ENCODE measurements at places on chromosomes 3 and 15.

GRCh38 chr3:58585005-58585786 lies 8.0 kb upstream of the FAM107A start:
- no peak for DNase-seq

- no peak for DNase-seq
Observed at GRCh38 chr3:194994551-194994981, 276.4 kb downstream of the XXYLT1 start.

DNA sequence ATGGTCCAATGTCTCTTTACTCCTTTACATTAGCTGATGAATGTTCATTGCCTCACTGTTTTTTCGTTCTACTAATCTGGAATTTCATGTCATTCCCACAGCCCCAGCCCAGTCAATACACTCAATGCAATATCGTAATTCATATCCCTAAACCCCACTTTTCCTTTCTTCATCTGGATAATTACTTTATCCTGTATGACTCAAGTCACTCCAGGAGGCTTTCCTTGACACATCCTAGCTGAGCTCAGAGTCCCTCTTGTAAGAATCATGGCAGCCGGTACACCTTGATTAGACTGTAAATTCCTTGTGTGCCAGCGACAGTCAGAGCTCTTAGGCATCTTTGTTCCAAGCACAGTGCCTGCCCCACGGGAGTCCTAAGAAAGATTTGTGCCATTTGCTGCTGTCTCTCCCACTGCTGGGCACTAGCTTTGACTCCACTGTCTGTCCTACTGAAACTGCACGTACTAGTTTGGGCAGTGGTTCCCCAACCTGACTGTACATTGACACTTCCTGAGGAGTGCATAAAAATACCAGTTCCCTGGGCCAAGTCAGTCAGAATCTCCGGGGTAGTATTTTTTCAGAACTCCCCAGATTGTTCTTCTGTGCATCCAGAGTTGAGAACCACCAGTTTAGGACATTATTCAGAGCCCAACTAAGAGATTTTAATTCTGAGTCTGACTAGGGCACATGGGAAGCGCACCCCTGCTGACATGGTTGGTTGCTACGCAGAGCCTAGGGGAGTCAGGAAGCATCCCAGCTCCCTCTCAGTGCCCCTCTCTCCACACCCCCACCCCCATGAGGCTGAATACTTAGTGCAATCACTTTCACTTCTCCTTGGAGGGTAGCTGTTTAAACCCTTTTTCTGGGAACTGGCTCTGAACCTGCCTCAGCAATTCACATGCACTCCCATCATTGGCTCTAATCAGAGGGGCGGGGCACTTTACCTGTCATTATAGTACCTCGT lies 19.5 kb upstream of the C3orf70 start:
- no peak for DNase-seq

DNA sequence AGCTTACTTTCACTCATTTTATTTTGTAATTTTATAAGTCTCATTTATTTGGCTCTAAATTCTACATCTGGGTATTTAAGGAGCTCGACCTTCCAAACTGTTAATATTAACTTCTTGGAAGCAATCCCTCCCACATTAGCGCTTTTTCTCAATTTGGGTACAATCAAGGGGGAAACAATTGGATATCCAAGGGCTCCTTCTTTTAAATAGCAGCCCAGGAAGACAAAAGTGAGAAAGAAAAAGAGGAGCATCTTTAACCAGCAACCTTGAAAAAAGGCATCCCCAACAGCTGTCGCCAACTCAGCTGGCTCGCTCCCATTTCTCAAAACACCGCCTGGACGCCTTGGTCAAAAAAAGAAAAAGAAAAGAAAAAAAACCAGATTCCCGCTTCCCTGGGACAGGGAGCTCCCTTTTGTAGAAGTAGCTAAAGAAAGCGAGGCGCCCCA lies 873 bp downstream of the C3orf70 start:
- no peak for DNase-seq

- no peak for DNase-seq
Observed at GRCh38 chr3:43203022-43203421, 83.3 kb upstream of the SNRK start.

- DNase-seq = no peak
Observed at GRCh38 chr3:133925960-133926735, 30.5 kb upstream of the RAB6B start.

DNA sequence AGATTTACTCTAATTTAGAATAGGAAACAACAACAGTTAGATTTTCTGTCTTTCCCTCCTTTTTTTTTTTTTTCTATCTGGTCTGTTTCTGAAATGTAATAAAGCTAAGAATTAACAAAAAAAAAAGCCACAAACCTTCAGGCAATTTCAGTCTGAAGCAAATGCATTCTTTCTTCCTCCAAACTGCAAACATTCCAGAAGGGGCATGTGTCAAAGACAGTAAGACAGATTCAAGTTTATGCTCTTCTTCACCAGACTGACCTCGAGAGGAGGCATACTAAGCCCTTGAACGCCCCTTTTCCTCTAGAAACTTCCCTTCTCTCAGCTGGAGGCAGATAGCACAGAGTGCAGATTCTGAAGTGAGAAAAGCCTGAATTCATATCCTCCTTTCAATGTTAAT lies 654.6 kb upstream of the LMCD1 start:
- DNase-seq = no peak

DNA sequence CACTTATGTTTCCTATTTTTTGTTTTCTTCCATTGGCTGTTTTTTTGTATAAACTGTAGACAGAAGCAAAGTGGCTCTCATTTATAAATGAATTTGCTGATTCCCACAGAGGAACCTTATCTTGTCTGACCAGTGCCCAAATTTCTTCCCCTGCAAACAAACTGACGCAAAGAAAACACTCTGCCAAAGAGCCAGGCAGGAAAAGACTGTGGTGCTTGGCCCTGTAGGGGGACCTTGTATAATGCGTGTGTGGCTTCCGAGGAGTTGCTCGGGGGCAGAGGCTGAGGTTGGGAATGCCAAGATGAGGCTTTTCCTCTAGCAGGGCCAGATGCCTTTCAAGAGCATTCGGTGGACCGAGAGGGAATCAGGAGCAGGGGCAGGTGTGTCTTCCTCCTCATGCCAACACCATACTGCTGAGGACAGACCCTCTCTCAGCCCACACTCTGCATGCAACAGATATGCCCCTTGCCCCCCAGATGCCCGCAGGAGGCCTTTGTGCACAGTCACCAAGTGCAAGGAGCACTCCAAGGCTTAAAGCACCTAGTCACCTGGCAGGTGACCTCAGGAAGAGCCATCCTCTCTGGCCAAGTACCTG lies 104.3 kb upstream of the ABHD17C start:
- no peak for DNase-seq

DNA sequence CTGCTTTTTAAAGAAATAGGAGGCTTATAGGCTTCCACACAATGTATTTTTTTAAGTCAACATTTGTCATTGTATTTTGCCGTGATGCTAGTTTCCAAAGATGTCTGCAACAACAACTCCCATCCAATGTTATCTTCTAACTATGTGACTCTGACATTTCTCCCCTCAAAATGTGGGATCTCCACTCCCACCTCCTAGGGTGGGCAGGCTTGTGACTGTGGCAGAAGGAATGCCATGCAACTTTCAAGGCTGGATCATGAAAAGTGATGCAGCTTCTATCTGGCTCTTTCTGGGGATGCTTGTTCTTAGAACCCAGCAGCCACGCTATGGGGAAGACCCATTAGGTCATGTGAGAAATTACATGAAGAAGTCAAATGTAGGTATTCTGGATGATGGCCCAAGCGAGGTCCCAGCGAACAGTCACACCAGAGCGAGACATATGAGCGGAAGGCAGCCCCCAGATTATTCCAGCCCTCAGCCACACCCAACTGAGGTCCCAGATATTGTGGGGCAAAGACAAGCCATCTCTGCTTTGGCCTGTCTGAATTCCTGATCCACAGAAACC lies 124.3 kb downstream of the BDH1 start:
- no peak for DNase-seq

- no peak for DNase-seq
Observed at GRCh38 chr3:190558316-190558715, 44.4 kb downstream of the IL1RAP start.

DNA sequence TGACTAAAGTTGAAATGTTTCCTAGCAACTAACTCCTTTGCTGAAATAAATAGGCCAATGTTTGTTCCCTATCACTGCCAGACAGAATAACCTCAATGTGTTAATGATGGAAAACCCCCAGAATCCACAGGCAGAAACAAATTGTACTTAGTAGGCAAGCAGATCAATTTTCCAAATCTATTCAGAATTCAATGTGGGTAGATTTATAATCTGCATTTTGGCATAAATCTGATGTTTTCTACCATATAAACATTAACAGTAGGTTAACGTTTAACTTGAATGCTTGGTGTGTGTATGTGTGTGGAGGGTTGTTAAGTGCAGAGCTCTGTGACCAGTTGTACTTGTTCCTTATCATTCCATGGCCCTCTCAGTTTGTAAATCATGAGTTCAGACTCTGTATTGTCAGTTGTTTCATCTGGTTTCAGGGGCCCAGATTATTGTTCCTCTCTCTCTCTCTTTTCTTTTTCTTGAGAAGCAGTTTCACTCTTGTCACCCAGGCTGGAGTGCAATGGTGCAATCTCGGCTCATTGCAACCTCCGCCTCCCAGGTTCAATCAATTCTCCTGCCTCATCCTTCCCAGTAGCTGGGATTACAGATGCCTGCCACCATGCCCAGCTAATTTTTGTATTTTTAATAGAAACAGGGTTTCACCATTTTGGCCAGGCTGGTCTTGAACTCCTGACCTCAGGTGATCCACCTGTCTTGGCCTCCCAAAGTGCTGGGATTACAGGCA lies 32.8 kb downstream of the PLSCR1 start:
- no peak for DNase-seq

DNA sequence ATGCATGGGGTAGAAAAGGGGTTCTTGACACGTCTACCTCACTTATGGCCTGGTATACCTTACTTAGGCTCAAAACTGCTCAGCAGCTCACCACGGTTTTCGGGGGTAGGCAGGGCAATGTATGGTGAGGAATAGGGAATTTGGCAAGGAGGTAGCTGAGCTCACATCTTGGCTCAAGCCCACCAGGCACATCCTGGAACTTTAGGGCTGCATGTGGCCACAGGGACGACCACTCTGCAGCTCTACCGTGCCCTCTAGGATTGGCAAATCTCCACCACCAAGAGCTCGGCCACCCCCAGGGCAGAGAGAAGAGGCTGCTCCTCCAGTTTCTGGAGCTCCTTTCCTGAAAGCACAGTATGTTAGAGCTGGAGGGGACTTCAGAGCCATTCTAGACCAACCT lies 69.7 kb downstream of the MRPL46 start:
- no peak for DNase-seq

- no peak for DNase-seq
Observed at GRCh38 chr15:73684581-73685455, 635 bp downstream of the CD276 start.

DNA sequence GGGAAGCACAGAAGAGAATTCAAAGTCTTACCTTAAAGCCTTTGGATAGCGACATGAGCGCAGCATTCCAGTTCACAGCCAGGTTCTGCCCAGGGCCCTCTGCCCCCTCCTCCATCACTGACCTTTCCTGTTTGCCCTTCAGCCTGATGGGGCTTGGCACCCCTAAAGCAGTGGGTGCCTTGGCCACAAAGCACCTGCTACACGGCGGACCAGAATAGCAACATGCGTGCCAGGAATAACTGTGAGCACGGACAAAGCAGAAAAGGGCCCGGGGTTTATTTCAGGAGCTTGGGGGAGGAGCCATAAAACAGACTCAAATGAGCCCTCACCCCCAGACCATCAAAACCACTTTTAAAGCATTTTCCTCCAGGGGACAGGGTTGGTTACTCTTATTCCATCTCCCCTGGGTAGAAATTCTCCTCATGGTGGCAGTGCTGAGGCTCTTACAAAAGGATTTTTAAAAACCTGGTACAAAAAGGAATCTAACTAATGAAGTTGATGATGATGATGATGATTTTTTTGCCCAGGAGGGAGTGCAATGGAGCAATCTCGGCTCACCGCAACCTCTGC lies 135.4 kb downstream of the KLF13 start:
- DNase-seq = no peak

DNA sequence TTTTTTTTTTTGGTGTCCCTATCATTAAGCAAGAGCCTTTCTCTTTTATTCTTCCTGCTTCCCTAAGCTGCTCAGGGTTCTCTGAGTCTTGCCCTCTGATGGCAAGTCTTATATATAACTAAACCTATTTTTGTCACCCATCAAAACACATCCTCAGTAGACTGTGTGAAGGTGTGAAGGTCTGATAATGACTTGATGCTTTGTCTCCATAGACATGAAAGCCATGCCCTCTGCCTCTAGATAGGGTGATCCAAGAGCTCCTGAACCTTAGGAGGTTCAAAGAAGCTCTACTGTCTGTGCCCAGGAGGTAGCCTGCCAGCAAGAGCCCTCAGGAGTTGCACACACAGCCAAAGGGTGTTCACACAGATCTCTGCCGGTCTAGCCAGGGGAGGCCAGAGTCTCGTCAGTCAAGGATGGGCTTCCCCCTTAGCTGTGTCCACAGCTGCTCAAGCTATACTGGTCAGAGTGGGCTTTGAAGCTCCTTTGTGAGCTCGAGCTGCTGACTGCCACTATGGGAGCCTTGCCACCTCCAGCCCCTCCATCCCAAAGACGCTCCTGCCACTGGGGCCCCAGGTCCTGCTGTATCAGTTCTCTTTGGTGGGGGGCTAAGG lies 13.1 kb upstream of the SNX22 start:
- DNase-seq = no peak

- DNase-seq = no peak
Observed at GRCh38 chr3:143081844-143082778, 37.5 kb upstream of the CHST2 start.
